ENCODE measurements at places on chromosomes 12 and 14.

DNA sequence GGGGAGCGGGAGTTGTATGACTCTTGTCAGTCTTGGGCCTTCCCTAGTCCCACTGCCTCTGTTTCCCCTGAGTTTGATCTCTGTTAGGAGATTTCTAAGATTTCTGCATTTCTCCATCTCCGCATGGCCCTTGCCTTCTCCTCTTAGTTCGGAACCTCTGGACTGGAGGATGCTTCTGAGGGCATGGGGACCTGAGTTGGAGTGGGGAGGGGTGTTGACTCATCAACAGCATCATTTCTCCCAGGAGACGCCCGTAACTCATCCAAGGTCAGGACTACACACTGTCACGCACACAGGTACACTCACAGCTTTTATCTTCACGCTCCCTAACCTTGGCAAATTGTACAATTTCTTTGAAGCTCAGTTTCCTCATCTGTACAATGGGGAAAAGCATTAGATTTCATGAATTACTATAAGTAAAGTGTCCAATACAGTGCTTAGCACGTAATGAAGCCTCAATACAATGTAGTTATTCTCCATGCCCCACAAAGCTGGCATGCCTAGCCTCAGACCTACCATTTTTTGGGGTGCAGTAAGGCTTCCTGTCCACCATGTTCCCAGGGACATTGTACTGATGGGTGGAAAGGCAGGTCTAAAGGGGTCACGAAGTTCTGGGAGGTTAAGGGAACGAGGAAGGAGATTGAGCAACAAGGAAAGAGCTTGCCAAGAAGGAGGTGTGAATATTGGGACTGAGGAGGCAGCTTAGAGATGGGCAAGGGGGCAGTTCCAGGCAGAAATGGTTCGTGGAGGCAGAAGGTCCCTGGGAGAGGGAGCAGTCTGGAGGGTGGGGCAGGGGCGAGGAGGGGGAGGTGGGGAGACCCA is 600 bp upstream of the LAG3 start:
- DNase-seq = no peak

DNA sequence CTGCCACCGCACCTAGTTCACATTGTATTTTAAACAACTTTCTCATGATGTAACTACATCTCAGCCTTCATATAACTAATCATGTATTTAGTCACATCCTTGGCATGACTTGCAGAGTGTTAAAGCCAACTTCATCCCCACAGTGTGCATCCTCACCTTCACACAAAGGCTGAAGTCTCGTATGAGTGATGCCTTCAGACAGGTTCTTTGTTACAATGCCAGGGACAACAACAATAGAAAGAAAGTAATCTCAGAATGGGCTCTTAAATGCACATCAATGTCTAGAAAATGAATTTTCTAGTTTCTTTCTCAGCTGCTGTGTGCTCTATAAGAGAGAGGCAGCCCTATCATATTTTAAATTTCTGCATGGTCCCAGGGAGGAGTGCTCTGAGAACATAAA is 221.3 kb downstream of the DIO2 start:
- no peak for DNase-seq

DNA sequence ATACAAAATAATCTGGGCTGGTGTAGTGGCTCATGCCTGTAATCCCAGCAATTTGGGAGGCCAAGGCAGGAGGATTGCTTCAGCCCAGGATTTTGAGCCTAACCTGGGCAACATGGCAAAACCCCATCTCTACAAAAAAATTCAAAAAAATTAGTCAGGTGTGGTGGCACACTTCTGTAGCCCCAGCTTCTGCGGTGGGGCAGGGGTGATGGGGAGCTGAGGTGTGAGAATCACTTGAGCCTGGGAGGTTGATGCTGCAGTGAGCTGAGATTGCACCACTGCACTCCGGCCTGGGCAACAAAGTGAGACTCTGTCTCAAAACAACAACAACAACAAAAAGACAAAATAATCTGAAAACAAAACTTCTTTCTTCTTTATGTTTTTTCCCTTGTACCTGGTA is 66.0 kb downstream of the TC2N start:
- DNase-seq = no peak

GRCh38 chr12:75058228-75058627 is 151.4 kb downstream of the KCNC2 start:
- no peak for DNase-seq

DNA sequence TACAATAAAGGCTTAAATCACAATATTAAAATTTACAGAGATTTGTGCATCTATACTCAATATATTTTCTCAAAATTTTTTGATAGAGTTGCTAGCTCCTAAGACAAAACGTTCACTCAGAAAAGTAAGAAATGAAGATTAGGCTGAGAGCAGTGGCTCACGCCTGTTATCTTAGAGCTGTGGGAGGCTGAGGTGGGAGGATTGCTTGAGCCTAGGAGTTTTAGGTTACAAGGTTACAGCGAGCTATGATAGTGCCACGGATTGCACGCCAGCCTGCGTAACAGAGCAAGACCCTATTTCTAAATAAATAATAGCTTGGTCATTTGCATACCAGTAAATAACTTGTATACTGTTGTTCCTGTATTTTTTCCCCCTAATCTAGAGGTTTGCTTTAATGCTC is 35.0 kb upstream of the CFL2 start:
- no peak for DNase-seq

- DNase-seq = no peak
Observed at GRCh38 chr12:69533844-69534243, 51.4 kb upstream of the CCT2 start.

- no peak for DNase-seq
Observed at GRCh38 chr14:64792231-64792630, 87.5 kb downstream of the SPTB start.

DNA sequence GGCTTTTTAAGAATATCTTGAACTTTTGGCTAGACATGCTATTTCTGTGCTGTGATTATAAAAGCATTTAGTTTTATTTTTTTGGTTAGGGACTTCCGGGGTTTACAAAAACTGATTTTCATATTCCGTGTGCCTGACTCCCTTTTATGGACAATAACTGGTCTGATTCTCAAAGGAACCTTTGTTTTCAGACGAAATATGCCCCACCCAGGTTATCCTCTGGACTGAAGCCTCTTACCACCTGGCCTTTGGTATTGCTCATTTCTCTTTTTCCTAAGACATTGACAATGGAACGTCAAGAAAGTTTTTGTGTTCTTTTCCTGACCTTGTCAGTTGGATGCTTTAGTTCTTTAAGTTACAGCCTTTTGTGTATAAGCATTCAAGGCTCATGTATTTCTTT is 10.8 kb downstream of the TIGAR start:
- DNase-seq = no peak

DNA sequence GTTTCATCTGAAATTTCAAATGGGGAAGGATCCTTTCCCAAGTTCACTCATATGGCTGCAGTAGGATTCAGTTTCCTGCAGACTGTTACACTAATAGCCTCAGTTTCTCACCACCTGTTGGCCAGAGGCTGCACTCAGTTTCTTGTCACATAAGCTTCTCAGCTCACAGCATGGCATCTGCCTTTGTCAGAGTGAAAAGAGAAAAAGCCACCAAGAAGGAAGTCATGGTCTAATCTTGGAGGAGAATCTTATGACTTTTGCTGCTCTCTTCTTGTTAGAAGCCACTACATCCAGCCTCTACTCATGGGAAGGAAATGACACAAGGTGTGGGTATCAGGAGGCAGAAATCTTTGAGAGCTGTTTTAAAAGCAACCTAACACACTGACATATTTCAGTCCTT is 39.4 kb upstream of the BTG1 start:
- no peak for DNase-seq

DNA sequence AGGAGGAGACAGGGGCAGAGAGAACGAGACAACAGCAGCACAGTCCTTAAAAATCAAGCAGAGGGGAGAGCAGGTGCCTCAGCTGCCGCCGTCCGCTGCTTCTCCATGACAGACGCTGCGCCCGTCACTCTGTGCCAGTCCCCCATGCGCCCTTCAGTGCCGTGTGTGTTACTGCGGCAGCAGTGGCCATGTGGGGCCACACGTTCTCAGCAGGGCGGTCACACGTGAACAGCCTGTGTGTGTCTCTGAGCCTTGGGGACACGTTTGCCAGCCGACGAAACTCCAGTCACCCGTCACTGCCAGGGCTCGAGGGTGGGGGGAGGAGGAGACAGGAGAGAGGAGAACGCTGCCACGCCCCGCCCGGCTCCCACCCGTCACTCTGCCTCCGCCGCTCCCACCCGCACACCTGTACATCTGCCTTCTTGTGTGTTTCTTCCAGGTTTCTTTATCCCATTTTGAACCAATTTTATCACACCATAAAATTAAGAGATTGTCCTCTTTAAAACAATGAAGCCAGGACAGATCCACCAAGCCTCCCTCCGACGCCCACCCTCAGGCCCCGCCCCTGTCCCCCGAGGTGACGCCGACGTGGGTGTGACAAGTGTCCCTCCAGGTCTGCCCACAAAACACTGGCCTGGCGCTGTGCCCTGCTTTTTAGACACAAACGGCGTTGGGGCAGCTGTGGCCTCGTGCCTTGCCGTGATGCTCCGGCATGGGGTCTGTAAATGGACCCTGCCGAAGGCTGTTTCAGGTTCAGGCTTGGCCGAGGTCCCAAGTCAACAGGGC is 58.2 kb downstream of the GALNT9 start:
- DNase-seq = no peak

DNA sequence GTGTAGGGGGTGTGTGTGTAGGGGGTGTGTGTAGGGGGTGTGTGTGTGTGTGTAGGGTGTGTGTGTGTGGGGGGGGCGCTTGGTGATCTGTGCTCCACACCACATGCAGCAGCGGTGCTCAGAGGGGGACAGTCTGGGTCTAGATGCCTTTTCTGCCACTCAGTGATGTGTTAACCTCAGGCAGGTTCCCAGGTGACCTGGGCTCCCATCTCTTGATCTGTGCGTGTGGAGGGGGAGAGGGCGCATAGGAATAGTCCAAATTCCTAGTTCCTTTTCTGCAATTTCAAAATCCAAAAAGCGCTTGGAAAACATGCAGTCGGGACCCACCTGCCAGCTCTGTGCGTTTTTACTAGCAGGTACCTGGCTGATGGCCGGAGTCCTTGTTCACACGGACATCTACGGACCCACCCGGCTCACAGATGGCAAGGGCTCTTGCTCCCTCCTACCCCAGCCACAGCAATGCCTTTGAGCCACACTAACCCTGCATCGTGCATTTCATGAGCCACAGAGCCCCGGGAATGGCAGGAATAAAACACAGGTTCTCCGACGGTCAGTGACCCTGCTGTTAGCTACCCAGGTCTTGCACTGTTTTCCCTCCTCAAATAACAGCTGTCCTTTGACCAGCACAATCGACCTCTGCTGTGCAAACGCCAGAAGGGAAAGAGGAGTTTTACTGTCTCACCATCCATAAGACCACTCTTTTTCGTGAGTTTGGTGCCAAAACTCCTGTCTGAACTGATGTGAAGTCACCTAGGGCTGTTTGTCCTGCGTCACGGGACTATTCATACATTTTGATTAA is 120.8 kb downstream of the GLT1D1 start:
- no peak for DNase-seq

GRCh38 chr12:80702889-80703805 is 4.3 kb upstream of the MYF6 start:
- DNase-seq = no peak

- DNase-seq = no peak
Observed at GRCh38 chr14:69711881-69712560, 54.9 kb upstream of the SRSF5 start.

DNA sequence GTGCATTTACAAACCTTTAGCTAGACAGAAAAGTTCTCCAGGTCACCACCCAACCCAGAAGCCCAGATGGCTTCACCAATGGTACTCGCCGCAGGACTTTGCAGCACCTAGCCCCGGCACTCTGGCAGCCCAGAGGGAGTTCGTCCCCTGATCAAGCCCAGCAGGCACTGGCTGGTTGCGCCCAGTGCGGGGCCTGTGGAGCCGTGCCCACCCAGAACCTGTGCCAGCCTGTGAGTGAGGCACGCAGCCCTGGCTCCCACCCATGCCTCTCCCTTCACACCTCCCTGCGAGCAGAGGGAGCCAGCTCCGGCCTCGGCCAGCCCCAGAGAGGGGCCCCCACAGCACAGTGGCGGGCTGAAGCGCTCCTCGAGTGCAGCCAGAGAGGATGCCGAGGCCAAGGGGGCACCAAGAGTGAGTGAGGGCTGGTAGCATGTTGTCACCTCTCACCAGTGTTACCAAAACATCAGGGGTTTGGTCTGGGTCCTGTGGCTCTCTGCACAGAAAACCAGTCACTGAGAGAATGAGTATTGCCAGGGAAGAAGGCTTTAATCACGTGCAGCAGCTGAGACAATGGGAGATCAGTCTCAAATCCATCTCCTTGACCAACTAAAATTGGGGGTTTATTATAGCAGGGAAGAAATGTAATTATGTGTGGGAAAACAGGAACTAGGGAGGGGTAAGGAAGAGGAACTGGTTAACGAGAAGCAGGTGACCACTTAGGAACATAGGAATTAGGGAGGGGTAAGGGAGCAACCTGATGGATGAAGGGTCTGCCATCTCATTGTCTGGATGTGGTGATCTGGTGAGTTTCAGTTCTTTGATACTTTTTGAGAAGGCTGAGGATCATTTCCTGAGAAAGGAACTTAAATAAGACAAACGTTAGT is 151.3 kb downstream of the NUBPL start:
- no peak for DNase-seq

DNA sequence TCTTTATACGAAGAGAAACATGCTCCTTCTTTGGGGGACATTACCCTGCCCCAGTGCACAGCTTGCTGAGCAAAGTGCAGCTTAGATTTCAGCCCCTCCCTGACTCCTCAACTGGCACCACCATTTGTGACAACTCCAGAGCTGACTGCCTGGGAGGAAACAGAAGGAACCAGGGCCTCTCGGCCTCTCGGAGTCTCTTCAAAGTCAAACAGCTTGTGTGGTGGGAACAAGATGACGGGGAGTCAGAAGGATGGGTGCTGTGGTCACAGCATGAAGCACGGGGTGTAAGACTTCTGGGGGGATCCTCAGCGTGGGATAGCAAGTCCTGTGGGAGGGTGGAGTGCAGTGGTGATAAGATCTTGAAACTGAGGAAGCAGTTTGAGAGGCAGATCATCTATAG is 123.5 kb upstream of the BCL2L14 start:
- DNase-seq = no peak

GRCh38 chr14:31582286-31582691 is 21.1 kb downstream of the NUBPL start:
- DNase-seq = no peak
